ENCODE measurements at places on chromosomes 5 and 9.

- DNase-seq: peak; percentile 60
These were observed 101.0 kb upstream of the GABRG2 start for GRCh38 chr5:161966564-161966963.

- no peak for DNase-seq
These were observed 705 bp upstream of the SLC6A3 start for GRCh38 chr5:1445689-1446601.

DNA sequence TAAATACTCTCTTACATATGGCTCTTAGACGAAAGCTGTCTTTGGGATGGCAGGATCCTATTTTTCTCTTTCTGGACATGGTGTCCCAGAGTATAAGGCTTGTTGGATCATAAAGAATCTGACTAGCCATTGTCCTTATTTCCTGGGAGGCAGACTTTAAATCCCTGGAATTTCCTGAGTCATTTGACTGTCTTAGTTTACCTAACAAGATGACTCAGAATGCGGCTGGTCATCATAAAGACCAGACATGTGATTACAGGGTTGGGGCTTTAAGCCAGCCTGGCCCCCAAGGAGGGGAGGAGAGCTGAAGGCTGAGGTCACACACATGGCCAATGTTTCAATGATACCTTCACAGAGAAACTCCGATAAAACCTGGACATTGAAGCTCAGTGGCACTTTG lies 37.2 kb downstream of the FAM240B start:
- DNase-seq: peak; percentile 90

DNA sequence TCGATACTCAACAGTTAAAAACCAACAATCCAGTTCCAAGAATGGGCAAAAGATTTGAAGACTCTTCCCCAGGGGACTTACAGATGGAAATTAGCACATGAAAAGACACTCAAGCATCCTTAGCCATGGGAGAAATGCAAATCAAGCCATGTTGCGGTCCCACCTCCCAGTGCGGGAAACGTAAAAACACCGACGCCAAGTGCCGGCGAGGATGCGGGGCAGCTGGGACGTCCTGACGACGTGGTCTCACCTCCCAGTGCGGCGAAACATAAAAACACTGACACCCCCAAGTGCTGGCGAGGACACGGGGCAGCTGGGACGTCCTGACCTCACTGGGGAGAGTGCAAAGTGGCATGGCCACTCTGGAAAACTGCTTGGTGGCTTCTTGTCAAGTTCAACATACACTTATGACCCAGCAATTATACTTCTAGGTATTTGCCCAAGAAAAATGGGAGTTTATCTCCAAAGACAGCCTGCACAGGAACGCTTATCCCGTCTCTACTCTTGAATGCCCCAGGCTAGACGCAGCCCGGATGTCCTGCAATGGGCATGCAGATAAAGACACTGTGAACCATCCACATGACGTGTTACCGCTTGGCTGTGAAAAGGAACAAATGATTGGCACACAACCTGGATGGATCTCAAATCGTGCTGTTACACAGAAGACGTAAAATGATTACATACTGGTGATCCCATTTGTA lies 60.1 kb upstream of the UBAC1 start:
- no peak for DNase-seq

DNA sequence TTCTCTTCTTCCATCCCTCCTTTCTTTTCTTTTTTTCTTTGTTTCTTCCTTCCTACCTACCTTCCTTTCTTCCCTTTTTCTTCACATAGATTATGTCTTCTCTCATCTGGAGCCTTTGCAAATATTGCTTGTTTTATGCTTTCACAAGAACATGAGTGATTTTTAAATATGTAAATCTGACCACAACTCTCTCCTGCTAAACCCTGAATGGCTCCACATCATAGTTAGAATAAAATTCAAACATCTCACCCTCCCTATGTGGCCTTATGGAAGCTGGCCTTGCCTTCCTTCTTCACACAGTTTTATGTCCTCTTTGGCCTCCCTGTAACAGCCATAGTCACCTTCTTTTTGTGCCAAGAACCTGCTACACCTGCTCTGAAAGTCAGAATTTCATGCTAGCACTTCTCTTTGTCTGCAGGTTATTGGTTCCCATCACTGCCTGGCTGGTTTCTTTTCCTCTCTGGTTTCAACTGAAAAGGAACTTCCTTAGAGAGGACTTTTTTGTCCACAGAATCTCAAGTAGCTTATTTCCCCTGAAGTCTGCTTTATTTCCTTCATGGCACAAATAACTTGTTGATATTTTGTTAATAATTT lies 114.3 kb upstream of the TNC start:
- DNase-seq: no peak

- DNase-seq: peak; percentile 47
These were observed 22.6 kb downstream of the SEMA5A start for GRCh38 chr5:9523090-9523823.

GRCh38 chr5:56700711-56701110 lies 114.6 kb upstream of the MAP3K1 start:
- no peak for DNase-seq

GRCh38 chr5:149464796-149465489 lies 85.9 kb upstream of the IL17B start:
- DNase-seq: no peak

DNA sequence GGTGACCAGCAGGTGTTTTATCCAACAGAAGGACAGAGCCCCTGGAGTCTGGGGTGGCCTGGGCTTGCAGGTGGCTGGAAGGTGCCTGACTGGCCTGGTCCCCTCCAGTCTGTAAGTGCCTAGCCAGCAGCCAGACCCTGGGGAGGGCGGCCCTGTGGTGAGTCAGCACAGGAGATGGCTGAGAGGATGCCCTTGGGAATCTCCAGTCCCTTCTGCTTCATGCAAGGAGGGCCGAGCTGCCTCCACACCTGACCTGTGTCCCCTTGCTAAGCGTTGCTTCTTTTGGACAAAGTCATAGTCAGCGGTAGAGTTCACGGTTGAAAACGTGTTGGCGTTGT lies 20.2 kb downstream of the OBP2B start:
- DNase-seq: no peak

DNA sequence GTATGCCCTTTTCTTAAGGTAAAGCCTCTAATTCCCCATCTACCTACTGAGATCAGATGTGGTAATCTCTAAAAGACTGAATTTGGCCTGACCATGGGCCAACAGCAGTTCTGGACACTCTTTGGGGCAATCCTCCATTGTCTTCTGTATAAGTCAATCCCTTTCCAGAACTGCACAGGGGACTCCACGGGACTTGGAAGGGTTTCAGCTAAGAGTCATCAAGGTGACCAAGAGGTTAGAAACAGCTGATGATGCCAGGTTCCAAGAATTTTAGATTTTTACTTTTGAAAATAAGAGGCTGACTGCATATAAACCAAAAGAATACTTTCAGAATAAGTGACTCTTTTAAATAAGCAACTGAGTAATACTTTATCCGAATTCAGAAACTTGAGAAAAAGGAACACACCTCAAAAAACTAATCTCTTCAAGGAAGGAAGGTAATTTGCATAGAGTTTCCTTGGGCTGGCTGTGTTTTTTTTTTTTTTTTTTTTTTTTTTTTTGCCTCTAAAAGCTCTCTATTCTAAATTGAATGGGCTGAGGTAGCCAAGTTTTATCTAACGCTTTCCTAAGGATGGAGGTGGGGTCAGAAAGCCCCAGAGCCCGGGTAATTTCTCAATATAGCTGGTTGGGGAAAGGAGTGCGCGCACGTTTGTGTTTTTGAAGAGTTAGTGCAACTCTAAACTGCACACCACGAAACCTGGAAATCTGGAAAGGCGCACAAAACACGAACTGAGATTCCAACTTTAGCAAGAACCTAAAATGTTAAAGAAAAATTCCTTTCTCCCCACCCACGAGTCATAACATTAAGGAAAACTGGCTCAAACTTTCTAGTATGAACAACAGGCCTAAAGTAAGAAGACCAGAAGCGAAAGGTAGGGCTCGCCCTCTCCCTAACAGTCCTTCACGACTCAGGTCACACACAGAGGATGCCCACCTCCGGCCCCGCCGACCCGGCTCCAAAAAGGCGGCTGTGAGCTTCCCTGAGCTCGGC lies 1.3 kb downstream of the VCP start:
- DNase-seq: peak; percentile 24

DNA sequence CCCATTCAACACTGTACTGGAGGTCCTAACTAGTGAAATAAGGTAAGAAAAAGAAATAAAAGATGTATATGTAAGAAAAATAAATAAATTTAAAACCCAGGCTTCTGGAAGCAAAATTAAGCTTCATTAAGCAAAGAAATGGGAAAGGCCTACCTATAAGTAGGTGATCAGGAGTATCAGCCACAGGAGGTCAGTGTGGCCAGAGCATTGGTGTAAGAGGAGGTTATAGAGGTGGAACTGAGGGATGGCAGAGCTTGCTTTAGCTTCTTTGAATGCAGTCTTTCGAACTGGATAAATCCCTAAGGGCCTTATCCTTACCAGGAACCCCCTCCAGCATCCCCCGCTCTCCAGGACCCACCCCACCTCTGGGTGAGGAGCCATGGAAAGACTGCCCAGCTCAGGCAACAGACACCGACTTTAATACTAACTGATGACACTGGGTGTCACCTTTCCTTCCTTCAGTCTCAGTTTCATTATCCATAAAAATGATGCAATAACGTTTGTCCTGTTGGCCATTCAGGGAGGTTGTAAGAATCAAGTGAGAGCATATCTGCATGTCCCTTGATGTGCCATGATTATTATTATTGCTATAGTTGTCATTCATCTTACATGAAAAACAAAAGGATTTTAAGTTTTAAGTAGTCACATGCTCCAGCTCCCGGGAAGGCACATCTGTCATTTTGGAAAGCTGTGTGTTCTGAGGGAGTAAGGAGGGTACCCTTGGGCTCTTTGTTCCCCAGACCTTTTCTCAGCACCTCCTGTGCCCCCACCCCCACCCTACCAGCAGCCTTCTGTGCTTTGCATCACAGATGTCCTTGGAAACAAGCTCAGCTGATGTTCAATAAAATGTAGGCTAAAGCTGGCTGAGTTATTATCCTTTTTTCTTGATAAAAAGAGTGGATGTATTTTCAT lies 50.8 kb upstream of the CTNNA1 start:
- DNase-seq: peak; percentile 47

GRCh38 chr5:132049093-132049492 lies 11.4 kb upstream of the IL3 start:
- DNase-seq: no peak

DNA sequence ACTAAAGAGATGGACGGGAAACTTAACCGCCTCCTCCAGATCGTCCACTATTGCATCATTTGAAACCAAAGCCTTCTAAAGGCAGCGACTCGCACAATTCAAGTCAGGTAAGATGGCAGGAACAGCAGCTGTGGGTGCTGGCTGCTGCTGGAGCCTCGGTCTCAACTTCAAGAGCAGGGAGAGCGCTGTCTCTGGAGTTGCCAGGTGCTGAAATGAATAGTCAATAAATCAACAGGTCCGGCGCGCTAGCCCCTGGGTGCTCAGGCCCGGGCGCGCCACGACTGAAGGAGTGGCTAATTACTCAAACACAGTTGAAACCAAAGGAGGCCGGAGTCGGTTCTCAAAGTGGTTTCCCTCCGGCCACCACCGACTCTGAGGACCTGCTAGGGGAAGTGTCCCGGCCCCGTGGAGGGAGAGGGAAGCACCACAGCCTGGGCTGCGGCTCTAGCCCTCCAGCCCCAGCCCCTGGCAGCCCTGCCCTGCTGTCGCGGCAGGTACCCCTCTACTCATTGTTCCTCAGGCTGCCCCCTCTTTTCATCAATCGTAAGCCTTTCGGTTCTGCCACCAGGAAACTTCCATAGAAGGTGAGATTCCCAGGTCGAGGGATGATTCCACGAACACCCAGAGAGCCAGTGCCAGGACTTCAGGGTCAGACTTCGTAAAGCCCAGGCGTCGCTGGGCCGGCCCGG lies 804 bp downstream of the TTC39B start:
- peak; percentile 78 for DNase-seq

GRCh38 chr9:112135706-112136105 lies 39.4 kb downstream of the SUSD1 start:
- peak; percentile 21 for DNase-seq

DNA sequence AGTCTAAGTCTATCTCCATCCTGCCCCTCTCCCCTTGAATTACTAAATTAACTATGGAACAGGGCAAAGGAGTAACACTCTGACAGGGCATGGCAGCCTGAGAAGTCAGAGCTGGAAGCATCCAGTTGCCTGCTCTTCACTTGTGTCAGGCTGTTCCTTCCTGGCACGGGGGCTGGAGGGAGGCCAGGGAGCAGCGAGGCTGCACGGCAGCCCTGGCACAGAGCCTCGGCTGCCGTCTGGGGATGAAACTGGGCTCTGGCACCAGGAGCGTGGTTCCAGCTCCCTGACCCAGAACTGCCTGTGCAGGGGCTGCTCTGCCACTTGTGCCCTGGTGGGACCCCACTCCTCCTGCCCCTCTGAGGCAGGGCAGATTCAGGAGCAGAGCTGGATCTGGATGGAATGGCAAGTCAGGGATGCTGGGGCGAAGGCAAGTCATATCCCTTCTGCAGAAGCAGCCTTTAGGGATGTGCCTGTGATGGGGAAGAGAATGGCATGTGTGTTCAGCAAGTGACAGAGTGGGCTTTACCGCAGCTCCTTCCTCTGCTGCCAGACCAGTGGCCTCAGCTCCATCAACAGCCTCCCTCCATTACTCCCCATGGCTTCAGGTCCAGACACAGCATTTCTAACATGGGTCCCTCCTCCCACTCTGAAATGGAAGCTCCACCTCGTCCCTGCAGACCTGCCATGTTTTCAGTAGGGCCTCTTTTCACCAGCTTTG lies 42.2 kb upstream of the PDE8B start:
- DNase-seq: peak; percentile 70

GRCh38 chr5:134543820-134544614 lies 18.5 kb downstream of the JADE2 start:
- no peak for DNase-seq

- DNase-seq: no peak
These were observed 14.5 kb downstream of the PHF19 start for GRCh38 chr9:120862452-120862851.

DNA sequence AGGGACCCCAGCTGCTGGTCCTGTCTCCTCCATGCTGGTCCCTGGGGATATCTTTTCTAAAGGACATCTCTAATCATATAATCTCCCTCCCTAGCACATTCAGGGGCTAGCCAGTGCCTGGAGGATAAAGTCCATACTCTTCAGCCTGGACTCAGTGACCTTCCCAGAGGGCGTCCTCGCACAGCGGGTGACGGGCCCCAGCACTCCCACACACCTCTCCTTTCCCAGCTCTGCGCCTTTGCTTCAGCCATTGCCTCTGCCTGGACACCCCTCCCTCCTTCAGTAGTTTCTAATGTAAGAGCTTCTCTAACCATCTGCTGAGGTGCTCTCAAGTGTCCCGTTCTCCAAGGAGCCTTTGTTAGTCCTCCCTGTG lies 15.2 kb upstream of the TNIP1 start:
- no peak for DNase-seq

GRCh38 chr5:2550509-2550908 lies 201.0 kb downstream of the IRX2 start:
- DNase-seq: no peak

DNA sequence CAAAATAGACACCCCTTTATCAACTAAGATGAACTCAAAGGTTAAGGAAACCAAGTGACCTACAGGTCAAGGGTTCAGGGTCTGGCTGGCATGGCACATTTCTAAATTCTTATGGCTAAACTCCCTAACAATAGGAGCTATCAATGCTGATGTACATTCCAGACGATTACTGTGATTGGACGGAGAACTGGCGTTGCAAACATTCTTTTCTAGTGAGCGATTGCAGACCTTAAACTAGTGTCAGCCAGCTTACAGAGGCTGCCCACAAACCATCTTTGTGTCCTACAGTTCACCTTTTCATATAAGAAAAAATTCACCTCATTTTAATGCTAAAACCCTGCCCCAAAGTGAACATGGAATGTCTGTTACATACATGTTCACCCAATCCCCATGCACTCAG lies 382.9 kb downstream of the MAT2B start:
- no peak for DNase-seq
